ENCODE measurements at places on chromosomes 1 and 21.

DNA sequence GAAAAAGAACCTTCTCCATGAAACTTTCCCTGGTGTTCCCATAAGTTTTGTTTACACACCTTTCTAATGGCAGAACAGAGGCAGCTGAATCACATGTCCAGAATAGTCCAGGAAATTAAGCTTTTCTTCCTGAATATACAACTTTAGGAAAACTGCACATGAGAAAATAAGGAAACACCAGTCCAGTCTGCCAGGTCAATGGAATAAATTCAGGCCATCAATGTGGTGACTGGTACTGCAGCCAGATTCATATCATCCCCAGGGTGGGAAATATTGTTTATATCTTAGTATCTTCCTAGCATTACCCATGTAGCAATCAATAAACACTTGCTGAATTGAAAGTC is 6.7 kb upstream of the FBXO28 start:
- DNase-seq: no peak

DNA sequence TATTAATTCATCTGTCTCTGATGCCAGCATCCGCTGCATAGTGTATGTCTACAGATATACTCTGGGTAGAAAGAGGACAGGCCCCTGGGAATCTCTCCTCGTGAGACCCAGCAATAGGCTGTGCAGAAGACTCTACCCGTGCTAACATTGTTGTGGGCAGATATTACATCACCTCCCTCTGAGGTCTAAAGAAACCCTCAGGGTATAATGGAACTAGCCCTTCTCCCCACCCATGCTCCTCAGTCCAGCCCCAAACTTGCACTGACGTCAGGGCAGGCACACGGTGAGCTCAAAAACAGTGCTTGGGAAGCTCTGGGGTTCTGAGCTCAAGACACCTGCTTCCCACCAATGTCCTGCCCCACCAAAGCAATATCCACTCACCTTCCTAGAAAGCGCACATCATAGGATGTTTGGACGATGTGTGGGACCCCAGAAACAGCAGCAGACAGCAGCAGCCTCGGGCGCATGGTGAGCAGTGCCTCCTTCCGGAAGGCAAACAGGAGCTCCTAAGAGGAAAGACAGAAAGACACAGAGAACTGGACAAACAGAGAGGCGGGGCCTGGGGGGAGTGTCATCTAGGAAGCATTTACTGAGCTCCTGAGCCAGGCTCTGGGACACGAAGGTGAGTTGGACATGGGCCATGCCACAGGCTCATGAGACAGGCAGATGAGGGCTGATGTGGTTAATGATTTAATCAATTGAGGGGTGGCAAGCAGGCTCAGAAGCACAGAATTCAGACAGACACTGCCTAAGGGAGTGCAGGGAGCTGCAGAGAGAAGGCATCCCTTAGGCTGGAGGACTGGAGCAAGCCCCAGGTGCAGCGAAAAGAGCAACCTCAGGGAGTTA is 4.8 kb downstream of the OVGP1 start:
- no peak for DNase-seq

DNA sequence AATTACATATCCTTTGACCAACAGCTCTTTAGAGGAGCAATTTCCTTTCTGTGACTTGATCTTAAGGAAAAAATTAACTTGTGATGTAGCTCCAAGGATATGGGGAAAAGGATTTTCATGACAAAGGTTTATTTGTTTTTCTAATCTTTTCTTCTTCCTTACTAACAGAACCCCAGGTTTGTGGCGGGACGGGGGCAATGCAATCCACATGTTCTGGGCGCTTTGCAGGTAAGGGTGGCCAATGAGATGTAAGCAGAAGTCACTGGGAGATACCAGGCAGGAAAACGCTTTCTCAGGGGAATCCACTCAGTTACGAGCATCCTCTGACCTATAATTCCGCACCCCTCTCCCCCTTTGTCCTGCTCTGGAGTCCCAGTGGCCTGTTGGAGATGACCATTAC is 122.0 kb downstream of the MRPS6 start:
- no peak for DNase-seq

DNA sequence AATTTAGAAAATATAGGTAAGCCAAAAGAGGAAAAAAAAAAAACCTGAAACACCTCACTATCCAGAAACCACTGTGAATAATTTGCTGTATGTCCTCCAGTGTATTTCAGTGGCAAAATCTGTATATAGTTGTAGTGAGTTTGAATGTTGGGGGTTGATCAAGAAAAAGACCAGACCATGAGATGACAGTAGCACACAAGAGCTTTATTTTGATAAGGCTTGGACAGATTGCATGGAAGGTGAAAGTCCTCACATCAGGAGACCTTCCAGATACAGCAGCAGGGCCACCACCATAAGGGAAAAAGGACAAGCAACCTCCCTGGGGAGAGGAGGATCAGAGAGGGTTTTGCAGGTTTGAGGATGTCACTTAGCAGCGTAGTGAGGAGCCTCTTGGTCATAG is 16.2 kb upstream of the C1orf115 start:
- DNase-seq: no peak

DNA sequence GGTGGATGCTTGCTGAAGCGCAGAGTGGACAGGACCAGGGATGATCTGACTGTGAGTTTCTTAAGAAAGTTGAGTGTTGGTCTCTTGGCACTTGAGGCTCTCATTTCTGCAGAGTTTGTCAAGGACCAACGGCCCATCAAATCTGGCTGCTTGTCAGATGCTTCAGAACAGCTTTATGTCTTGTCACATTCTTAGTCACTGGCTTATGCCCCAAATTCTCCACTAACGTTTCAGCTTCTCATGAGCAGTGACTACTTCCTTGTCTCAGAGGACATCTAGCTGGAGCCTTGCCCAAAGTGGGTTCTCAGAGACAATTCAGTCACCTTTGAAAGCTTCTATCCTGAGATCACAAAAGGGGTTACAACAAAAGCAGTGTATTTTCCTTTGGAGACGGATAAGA is 92.3 kb downstream of the ST6GALNAC5 start:
- no peak for DNase-seq

- peak; percentile 20 for DNase-seq
Observed at GRCh38 chr1:151058692-151059091, 730 bp downstream of the CDC42SE1 start.

DNA sequence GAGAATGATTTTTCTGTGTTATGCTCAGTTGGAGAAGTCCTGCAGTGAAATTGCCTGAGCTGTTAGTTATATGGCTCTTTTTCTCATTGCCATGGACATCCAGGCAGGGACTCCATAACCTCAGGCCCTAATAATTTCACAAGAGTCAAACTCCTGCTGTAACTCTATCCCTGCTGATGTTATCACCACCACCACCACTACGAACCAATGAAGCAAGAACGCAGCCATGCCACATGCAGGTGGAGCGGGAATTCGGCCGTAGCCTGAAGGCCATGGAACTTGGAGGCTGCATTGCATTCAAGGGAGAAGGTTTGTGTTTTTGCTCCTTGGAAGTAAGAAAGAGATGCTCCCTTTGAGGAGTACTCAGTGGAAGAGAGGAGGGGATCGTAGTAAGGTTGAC is 16.8 kb upstream of the DLGAP3 start:
- DNase-seq: no peak

DNA sequence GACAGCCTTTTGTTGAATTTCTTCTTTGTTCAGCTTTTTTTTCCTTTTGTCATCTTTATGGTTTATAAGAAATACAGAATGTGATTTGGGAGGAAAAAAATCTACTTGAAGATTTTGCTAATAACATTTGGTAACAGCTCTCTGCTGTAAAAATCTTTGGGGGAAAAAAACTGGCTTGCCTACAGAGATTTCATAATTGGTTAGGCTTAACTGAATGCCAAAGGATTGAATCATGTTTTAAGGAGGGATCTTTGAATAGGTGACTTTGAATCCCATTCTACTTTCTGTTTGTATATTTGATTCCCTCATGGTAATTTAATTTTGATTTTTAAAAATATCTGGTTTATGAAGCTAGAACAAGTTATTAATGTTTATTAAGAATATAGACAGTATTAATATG is 3.2 kb downstream of the BTF3L4 start:
- no peak for DNase-seq

GRCh38 chr1:48466594-48466993 is 5.4 kb downstream of the SPATA6 start:
- DNase-seq: no peak

DNA sequence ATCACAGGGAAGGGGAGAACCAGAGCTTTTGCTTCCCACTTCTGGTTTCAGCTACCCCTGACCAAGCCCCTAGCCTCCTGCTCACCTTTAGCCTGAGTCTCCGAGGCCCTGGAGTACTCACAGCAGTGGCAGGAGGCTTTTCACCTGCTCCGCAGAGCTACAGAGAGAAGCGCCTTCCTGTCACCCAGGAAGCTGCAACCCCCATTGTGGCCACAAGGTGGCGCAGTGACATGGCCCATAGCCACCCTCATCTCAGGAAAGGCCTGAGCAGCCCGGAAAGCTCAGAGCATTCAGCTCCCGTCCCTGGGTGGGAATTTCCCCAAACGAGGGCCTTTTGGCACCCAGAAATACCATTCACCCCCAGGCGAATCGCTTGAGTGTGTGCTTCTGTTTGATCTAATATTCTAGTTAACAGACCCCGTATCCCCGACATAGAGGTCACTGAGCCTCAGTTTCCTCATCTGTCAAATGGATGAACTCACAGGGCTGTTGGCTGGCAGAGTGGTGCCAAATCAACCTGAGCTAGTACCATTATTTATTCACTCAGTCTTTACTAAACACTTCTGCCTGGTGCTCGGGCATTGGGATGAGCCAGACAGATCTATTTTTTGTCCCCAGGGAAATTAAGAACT is 25.3 kb downstream of the A3GALT2 start:
- peak; percentile 46 for DNase-seq

DNA sequence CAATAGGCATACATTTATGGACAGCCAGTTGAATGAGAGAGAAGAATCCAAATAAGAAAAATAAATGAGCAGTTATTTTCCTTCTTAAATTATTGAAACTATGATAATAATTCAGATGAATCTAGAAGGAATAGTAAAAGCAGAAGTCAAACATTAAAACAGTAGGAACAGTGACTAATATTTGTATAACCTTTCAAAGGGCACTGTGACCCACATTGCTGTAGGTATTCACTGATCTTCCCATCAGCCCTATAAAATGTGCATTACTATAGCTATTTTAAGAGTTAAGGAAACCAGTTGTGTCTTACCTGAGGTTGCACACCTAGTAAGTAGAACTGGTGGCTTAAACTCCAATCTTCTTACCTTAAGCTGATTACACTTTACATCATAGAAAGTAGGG is 102.8 kb upstream of the ARTN start:
- DNase-seq: no peak

DNA sequence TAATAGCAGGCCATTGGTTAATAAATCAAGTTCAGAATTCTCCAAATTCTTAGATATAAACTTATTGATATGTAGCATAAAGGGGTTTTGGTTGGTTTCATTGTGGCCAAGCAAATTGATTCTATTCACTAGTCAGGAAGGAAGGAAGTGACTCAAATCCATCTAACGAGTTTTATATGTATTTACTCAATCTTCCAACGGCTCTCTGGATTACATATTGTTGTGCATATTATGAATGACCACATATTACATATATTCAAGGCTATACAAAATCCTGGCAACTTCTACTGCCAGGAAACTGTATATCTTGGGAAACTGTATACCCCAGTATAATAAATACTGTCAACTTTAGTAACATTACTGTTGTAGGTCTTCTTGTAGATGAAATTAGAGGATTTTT is 20.1 kb upstream of the PDE4B start:
- no peak for DNase-seq

- DNase-seq: no peak
Observed at GRCh38 chr1:109765896-109766615, 2.3 kb upstream of the EPS8L3 start.

DNA sequence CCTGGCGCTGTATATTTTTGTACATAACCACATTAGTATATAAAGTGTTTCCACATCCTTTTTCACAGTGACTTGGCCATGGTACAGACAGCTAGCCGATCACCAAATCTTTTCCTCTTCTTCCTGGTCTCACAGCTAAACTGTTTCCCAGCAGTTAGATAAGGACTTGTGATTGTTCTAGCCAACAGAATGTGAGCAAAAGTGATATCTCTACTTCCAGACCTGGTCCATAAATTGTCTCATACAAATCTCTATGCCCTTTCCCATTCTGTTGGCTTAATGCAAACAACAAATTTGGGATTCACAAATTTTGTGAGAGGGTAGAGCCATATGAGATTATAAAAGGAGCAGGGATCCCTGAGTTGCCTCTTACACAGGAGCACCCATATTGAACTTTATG is 19.5 kb downstream of the PAFAH2 start:
- no peak for DNase-seq

DNA sequence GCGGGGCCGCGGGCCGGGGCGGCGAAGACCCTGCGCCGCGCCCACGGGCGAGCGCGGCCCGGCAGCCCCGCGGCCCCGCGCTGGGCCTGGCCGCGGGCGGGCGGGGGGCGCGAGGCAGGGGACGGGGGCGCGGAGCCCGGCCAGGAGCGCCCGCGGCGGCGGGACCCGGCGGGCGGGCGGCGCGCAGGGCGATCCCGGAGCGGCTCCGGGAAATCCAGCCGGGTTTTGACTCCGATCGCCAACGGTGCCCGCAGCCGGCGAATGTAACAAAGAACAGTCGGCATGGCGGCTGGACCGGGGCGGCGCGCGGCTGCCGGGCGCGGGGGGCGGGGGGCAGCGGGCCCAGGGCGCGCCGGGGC is 334 bp downstream of the PRDM15 start:
- peak; percentile 76 for DNase-seq

DNA sequence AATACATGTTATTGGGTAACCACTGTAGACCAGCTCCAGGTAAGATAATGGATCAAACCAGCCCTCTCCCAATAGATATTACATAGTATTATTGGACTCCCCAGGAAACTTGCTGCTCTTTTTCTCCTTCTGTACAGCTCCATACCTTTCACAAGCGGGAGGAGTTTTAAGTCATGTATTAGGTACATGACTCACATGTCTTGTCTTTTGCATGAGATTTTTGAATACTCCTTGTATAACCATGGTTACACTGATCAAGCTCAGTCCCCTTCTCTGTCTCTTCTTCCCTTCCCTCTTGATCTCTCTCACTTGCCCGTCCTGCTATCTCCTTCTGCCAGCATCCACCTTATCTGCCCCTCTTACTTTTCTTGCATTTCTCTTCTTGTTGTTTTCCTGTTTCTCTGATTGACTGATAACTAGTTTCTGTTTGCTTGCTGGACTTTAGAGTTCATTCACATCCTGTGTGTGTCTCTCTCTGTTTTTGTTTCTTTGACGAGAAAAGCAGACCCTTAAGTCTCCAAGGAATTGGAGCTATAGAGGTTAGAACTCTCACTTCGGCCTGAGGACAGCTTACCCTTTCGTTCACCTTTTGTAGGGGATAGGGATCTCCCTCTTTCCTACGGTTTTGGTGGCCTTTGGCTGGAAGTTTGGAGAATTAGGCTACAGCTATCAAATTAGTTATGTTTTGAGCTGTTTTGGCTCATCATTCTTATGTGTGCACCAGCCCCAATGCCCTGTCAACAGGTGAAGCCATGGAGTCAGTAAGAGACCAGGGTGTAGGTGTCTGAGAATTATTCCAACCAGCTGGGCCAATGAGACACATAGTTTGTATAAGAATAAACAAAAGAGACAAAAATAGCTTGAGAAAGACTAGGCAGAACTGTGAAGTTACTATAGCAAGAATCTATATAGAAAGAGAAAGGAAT is 49.0 kb upstream of the ASB17 start:
- DNase-seq: no peak

Measured in hypothalamus (tissue), 51 donors.